ENCODE measurements at places on chromosomes 5 and 9. TPM values are rescaled to one million over a fixed set of nuclear protein-coding genes. Genes with fewer than 3 reads are reported as not detected.

Gene OR1Q1
- total RNA-seq: not detected

Gene SMU1
- total RNA-seq: 1.7 TPM

Gene RFESD
- not detected for total RNA-seq

Gene SMIM32
- total RNA-seq: not detected

Gene ENC1
- 74.1 TPM for total RNA-seq

Gene GAPT
- not detected for total RNA-seq
